Stomach (tissue), 19 donors: ENCODE measurements at places on chromosomes 1 and 21. TPM values are rescaled to one million over a fixed set of nuclear protein-coding genes. Genes with fewer than 3 reads are reported as not detected.

- no peak for DNase-seq
- peak overlapping the region; percentile 54 for H3K27ac ChIP-seq
- H3K27me3 ChIP-seq, result no peaks in the 10 kb centered on the region
- H3K4me1 ChIP-seq, result peaks cover 29% of the 10 kb centered on the region
- no peak overlapping the region for H3K4me3 ChIP-seq
Observed at GRCh38 chr1:59671066-59671952, 143.4 kb upstream of the HOOK1 start.

DNA sequence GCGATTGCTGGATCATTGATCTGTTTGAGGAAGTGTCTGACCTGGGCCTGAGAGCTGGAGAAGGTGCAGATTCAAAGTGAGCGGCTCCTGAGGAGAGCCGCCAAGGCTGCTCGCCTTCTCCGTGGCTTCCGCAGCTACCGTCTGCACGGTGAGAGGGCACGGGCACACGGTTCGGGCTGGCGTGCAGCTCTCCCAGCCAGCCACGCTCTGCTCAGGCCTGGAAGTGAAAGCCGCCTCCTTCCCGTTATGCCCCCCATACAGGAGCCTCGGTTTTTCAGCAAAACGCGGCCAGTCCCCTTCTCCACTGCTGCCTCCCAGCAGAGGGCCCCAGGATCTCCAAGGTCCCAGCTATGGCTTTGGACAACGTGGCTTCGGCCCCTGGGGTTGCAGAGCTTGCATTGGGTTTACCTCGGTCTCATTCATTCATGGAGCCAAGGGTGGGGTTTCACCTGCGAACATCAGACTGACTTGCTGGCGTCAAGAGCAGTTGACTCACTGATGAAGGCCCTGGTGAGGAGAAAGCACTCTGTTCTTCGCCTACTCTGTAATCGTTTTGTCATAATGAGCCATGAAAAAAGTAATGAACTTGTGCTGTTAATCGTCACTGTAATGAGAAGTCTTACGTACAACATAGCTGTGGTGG is 24.4 kb upstream of the PDXK start:
- no peaks in the 10 kb centered on the region for H3K27me3 ChIP-seq
- no peak overlapping the region for H3K27ac ChIP-seq
- no peaks in the 10 kb centered on the region for H3K4me1 ChIP-seq
- peaks cover 45% of the 10 kb centered on the region for H3K36me3 ChIP-seq
- no peak for DNase-seq

- DNase-seq, result no peak
- H3K27me3 ChIP-seq, result no peaks in the 10 kb centered on the region
- H3K36me3 ChIP-seq, result no peaks in the 10 kb centered on the region
- H3K27ac ChIP-seq, result no peak overlapping the region
- H3K4me1 ChIP-seq, result no peaks in the 10 kb centered on the region
Observed at GRCh38 chr1:22332795-22333499, 118.7 kb upstream of the ZBTB40 start.

The CD247 gene
- total RNA-seq, result 5.3 TPM

- no peaks in the 10 kb centered on the region for H3K36me3 ChIP-seq
- H3K27me3 ChIP-seq, result peaks cover 30% of the 10 kb centered on the region
- H3K4me1 ChIP-seq, result peaks cover 55% of the 10 kb centered on the region
Observed at GRCh38 chr1:75133750-75134646, at the start of gene LHX8. Gene LHX8, plus strand, starts transcription at chr1:75134388. Its CDS starts 2,227 bp downstream, at chr1:75136615.

The GUCA2B gene
- not detected for total RNA-seq

The KRTAP19-3 gene
- total RNA-seq, result not detected

The RGS18 gene
- not detected for total RNA-seq

DNA sequence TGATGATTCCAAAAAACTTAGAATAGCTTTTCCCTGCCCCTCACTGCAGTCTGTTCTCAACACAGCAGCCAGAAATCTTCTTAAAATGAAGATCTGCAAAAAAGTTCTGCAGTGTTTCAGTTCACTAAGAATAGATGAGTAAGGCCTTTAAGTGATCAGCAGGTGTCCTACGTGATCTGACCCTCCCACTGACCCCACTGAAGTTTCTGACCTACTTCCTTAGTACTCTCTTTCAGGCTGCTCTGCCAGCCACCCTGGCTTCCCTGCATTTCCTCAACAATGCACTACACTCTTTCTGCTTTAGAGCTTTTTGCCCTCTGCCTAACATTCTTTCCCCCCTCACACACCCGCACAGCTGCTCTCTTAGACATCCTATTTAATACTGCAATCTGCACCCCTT is 182.5 kb downstream of the AKT3 start:
- H3K36me3 ChIP-seq, result no peaks in the 10 kb centered on the region
- DNase-seq, result no peak
- H3K4me3 ChIP-seq, result no peak overlapping the region
- no peaks in the 10 kb centered on the region for H3K27me3 ChIP-seq
- no peaks in the 10 kb centered on the region for H3K4me1 ChIP-seq

The RBM11 gene
- total RNA-seq, result 1.2 TPM

DNA sequence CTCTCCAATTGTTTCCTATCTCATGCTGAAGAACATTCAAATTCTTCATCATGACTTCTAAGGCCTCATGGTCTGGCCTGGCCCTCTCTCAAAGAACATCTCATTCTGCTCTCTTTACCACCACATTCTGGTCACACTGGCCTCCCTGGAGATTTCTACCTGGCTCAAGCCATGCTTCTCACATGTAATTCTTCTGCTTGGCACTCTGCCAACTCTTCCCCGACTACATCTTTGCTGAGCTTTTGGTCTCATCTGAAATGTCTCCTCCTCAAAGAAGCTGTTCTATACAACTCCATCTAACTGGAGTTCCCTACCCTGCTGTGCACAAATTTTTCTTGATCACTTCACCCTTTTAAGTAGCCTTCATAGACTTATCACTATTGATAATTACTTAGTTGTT is 1.4 kb upstream of the TBX19 start:
- no peak overlapping the region for H3K27ac ChIP-seq
- no peaks in the 10 kb centered on the region for H3K36me3 ChIP-seq
- no peaks in the 10 kb centered on the region for H3K4me1 ChIP-seq
- no peak overlapping the region for H3K4me3 ChIP-seq
- DNase-seq, result no peak

The L1TD1 gene
- total RNA-seq, result not detected
